Hindlimb muscle (tissue), 1 donor: ENCODE measurements at places on chromosomes 7 and 10. TPM values are rescaled to one million over a fixed set of nuclear protein-coding genes. Genes with fewer than 3 reads are reported as not detected.

Gene HOXA2
- 0.99 TPM for polyA plus RNA-seq

GRCh38 chr7:106813705-106814305 is 51.3 kb upstream of the PIK3CG start:
- no peak for DNase-seq

DNA sequence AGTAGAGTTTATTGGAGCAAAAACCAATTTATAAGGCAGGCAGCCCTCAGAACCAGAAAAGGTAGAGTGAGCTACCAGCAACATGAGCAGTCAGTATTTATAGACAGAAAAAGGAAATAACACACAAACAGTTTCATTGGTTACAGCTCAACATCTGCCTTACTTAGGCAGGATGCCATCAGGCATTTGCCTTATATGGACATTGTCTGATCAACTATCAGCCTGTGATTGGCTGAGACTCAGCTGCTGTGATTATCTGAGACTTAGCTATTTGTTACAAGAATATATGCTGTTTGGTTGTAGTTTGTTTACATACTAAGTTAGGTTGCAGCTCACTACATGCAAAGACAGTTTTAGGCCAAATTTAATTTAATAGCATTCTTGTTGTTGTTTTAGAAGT is 60.4 kb upstream of the CDK1 start:
- no peak for DNase-seq

GRCh38 chr10:44906486-44906885 is 4.7 kb upstream of the TMEM72 start:
- DNase-seq = no peak

- DNase-seq = no peak
Observed at GRCh38 chr7:103630318-103630717, 184.3 kb upstream of the SLC26A5 start.
